ENCODE measurements at places on chromosomes 3 and 15.

GRCh38 chr3:183555541-183556081, at the start of gene KLHL6:
Gene KLHL6 (minus strand): TSS chr3:183555706. CDS start chr3:183555653, 53 bp downstream.
- DNase-seq: peak; percentile 76

- DNase-seq: peak; percentile 29
Observed at GRCh38 chr3:184710870-184711492, 883 bp downstream of the MAGEF1 start.

DNA sequence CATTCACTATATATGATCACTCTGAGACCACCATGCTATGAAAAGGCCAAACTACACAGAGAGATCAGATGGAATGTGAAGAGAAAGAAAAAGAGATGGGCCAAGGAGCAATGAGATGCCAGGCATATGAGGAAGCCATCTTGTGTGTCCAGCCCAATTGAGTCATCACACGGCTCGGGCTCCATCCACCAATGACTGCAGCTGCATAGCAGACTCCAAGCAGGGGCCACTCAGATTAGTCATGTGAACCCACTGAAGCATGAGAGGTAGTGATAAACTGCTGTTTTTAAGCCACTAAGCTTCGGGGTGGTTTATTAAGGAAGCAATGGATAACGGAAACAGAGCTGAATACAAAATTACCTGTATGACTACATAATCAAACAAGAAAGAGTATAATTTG, 185.9 kb downstream of the SUCLG2 start:
- no peak for DNase-seq

DNA sequence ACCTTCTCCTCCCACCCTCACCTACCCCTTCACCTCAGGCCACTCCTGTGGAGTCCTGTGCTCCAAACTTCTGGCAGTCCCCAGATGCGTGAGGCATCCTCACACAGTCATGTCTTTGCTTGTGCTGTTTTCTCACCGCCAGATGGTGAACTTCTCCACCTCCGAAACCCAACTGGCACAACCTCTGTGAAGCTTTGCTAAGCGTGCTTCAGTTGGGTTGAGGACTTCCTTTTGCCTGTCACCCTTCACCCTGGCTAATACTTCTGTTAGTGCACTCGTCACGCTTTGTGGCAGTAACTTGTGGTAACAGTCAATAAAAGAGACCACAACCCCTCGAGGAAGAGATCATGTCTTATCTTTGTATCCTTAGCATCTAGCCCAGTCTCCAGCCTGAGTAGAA, 42.0 kb upstream of the SKOR1 start:
- peak; percentile 29 for DNase-seq

GRCh38 chr15:83928392-83928734, 274.4 kb downstream of the ADAMTSL3 start:
- DNase-seq: no peak
